NCI-H1105 treated with DMSO at 0.1 percent for 48 hours (cell line): ENCODE measurements at places on chromosomes 6 and 20.

GRCh38 chr20:58627212-58628072 lies 23.6 kb upstream of the STX16 start:
- DNase-seq, result no peak

GRCh38 chr6:134345789-134346188 lies 27.9 kb upstream of the SGK1 start:
- DNase-seq, result no peak

DNA sequence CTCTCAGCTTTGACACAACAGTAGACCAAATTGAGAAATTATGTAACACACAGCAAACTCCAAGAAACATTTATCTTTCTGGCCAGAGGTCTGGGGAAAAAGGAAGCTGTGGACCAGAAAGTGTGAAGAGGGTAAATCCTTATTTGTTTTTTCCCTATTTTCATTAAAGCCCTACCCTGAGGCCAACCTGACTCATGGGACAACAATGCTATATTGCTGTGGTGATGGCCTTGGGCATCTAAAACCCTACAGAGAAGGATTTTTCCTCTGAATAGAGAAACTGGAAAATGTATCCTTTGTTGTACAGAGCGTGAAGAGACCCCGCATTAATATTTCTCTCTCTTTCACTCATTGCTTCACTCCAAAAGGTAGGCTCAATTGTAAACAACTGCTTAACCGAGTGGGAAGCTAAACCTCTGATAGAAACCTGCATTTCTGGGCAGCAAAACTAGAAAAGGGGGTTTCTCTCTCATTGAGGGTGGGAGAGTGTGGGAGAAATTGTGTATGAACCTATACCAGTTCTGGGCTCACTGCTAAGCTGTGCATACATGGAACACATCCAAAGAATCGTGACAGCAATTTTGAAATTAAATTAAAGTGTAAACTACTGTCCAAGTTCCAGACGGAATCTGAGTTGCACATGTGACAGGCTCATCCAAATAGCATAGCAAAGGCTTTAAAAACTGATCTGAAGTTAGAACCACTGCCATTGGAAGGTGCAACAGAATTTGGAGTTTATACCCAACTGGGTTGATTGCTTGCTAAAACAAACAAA lies 175.5 kb downstream of the CLVS2 start:
- no peak for DNase-seq

- DNase-seq, result no peak
Observed at GRCh38 chr6:138537106-138537505, 37.8 kb upstream of the NHSL1 start.

DNA sequence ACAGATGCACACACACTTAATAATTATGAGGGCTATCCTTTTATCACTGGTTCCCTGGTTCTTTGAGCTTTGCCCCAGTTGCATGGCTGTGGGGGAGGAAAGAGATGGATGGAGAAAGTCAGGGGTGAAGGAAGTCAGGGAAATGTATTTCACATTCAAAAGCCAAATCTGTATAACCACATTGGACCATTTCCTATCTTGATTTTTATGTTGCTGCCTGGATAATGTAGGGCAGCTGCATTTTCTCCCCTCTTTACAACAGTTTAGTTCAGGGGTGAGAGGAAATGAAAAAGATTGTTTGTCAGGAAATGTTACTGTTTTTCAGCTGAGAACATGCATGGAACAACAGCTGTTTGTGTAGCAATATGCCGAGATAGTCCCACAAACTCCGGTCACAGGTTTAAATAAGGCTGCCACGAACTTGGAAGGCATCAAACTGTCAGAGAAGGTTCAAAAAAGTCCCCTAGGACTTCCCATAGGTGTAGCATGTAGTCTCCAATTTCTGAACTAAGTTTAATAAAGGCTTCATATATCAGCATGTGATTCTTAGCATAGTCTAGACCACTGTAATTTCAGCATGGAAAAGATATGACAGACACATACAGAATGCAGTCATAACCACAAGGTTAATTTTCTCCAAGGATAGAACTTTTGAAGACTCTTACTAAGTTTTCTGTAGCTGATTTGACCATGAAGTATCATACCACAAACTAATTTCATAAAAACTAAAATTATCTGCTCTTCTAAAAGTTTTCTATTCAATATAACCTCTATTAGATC lies 82.1 kb upstream of the COL21A1 start:
- DNase-seq, result no peak

GRCh38 chr20:44003609-44004008 lies 89.0 kb downstream of the TOX2 start:
- no peak for DNase-seq

DNA sequence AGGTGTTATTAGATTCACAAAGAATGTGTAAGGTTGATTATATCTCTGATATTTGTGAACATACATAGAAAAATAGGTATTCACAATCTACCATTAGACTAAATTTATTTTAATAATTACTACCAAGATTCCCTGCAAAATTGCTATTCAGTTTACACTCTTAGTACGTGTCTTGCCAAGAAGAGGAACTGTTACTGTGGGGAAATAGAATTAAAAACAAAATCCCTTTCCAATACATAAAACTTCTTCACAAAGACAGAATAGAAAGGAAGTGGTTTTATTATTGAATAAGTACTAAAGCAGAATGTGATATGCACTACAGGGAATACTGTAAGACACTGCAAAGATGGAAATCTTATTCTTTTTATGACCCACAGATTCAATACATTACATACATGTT lies 17.0 kb downstream of the RAB32 start:
- DNase-seq, result no peak

DNA sequence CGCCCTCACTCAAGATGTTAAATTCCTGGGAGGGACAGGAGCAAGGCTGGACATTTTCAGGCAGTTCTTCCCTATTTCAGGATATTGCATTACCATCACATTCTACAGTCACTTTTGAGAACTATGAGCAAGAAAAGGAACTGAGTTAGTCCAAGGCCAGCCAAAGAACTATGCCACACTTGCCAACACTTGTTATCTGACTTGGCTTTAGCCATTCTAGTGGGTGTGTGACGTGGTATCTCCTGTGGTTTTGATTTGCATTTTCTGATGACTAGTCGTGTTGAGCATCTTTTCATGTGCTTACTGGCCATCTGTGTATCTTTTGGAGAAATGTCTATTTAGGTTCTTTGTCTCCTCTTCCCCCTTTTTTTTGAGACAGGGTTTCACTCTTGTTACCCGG lies 12.0 kb downstream of the XRN2 start:
- DNase-seq, result no peak

- no peak for DNase-seq
Observed at GRCh38 chr6:26158076-26158580, 70.9 kb downstream of the HFE start.

- no peak for DNase-seq
Observed at GRCh38 chr20:33181482-33182093, 13.6 kb downstream of the BPIFA2 start.

DNA sequence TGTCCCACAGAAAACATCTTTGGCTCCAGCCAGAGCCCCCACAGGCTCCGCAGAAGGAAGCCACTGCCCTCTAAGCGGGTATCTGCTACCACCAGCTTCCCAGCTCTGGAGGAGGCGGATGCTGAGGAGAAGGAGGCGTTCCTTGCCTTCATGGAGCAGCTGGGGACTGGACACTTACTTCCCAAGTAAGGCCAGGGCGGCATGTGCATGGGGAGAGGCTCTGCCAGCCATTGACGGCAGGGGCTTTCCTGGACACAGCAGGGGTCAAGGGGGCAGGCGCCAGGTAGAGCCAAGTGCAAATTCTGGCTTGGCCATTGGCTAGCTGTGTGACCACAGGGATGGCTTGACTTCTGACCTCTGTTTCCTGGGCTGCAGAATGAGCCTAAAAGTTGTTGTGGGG lies 17.8 kb downstream of the RAB44 start:
- no peak for DNase-seq

DNA sequence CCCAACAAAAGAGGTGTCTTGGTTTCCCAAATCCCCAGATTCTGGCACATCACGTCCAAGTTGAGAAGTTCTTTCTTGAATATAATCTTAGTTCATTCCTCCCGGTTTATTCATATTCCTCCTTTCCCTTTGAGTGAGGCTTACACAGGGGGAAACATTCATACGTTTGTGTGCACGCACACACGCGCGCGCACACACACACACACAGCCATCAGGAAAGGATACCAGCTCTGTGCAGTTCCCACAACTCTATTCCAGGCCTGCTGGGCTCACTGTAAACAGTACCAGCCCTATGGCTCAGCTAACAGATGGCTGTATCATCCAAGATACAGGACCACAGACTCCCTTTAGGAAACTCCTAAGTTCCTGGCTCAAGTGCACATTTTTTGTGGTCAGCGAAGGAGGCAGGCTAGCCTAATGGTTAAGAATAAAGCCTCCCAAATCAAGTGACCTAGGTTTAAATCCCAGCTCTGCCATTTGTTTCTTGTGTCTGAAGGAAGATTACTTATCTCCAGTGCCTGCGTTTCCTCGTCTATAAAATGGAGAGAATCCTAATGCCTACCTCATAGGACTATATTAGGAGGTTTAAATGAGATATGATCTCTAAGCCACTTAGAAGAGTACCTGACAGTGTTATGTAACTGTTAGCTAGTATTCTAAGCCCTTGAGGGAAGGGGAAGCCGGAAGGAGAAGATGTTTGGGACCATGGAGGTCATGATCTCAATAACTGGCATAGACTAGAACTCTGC lies 3.7 kb upstream of the TAF8 start:
- DNase-seq, result no peak

GRCh38 chr6:170125456-170126300 lies 165.2 kb downstream of the DLL1 start:
- no peak for DNase-seq

- DNase-seq, result no peak
Observed at GRCh38 chr6:27758491-27758890, 153.7 kb downstream of the OR2B2 start.

DNA sequence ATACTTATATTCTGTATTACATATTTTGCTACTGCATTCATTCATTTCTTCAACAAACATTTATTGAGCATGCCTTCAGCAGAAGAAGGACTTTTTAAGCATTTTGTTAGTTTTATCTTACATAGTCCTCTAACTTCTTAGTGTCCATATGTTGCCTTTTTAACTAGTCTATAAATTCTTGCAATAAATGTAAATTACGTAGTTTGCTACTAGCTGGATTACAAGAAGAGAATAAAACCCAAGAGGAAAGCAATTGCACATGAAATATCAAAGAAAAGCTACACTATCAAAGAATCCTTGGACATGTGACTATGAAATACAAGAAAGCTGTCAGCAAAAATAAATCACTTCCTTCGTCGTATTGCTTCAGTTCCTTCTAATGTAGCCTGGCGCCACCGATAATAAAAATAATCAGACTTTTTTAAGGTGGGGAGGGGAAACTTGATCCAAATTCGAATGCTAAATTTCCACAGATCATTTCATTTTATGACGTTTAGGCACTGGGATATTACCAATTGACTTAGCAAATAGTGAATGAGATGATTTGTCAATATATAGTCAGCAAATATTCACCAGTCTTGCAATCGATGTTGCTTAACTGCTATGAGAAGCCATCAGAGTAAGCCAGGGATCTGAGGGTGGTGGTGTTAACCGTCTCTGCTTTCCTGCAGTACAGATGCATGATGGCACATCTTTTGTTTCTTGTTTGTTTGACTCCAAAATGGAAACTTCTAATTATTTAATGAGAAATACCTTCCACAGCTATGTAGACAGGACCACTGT lies 258.7 kb upstream of the EXOC2 start:
- no peak for DNase-seq

DNA sequence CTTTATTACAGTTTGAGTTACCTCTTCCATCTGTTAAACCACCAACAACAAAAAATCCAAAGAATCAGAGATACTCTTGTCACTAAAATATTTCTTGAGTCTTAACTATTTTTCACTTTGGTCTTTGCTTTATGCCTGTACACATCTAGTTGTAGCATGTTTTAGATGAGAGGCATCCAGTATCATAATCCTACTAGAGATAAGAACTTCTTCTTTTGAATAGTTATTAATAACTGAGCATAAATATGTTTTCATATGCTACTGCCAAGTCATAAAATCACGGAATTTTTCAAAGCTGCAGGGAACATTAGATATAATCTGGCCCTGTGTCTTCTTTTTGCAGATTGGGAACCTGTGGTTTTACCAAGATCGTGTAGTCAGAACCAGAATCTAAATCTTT lies 55.3 kb downstream of the STK4 start:
- no peak for DNase-seq

DNA sequence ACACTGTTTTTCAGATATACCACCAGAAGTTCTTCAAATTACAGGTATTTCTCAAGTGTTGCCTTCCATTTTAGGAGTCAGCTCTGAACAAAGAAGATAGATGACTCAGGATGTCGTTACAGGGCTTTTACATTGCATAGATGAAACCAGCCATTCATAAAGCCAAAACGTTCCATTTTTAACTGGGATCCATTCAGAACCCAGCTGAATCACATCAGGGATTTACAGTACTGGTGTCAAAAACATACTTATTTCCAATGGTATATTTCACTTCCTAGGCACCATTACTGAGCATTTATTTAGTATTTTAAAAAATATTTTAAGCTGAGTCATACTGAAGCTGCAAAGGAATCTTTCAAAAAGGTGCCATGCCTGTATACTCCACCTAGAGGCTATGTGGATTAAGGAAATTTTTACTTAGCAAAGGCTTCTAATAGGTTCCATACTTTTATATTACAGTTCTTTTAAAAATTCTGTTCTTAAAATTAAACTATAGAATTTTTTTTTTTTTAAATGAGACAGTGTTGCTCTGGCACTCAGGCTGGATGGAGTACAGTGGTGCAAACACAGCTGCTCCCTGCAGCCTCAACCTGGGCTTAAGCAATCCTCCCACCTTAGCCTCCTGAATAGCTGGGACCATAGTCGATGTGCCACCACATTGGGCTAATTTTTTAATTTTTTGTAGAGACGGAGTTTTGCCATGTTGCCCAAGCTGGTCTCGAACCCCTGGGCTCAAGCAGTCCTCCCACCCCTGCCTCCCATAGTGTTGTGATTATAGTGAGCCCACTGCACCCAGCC lies 2.6 kb downstream of the ASF1A start:
- DNase-seq, result peak; percentile 68

GRCh38 chr6:112409311-112409710 lies 62.2 kb downstream of the RFPL4B start:
- DNase-seq, result no peak

DNA sequence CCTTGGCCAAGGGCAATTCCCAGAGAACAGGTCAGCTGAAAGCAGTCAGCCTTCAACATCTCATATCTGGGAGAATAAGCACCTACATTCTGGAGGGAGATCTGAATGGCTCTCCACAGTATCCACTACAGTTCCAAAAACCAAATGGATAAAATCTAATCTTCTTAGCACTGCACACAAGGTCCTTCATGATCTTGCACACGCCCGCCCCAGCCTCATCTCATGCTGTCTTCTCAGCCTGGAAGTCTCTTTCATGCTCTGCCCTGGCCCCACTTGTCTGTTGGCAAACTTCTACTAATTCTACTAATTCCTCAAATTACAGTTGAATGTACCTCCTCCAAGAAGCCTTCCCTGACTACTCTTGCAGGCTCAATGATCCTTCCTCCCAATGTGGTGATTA lies 1.8 kb upstream of the TTBK1 start:
- no peak for DNase-seq

GRCh38 chr6:118558464-118559217 lies 10.5 kb downstream of the PLN start:
- no peak for DNase-seq

- DNase-seq, result no peak
Observed at GRCh38 chr6:53175027-53175426, 26.4 kb upstream of the GCM1 start.
